Activated CD4-positive, alpha-beta memory T cell treated with anti-CD3 and anti-CD28 coated beads for 36 hours (primary cell): ENCODE measurements at places on chromosomes 2 and 18. TPM values are rescaled to one million over a fixed set of nuclear protein-coding genes. Genes with fewer than 3 reads are reported as not detected.

- H3K36me3 ChIP-seq, result no peaks in the 10 kb centered on the region
- no peaks in the 10 kb centered on the region for H3K27me3 ChIP-seq
- no peak overlapping the region for H3K4me3 ChIP-seq
- H3K27ac ChIP-seq, result no peak overlapping the region
- no peak for DNase-seq
These were observed 372.5 kb downstream of the SATB2 start for GRCh38 chr2:199085261-199085660.

DNA sequence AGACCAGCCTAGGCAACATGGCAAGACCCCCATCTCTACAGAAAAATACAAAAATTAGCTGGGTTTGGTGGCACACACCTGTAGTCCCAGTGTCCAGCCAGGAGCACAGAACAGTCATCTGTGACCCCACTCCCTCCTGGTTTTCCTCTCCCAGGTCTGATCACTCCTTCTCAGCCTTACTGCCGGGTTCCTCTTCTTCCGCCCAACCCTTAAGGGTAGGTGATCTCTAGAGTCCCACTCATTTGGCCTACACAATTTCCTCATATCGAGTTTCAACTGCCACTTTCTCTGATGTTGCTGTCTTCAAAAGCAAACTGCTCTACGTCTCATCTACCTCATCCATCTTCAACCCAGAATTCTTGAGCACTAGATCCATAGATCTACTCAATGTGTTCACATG lies 13.4 kb upstream of the MAT2A start:
- no peaks in the 10 kb centered on the region for H3K4me1 ChIP-seq
- no peak overlapping the region for H3K27ac ChIP-seq
- H3K27me3 ChIP-seq, result peaks cover 3% of the 10 kb centered on the region

DNA sequence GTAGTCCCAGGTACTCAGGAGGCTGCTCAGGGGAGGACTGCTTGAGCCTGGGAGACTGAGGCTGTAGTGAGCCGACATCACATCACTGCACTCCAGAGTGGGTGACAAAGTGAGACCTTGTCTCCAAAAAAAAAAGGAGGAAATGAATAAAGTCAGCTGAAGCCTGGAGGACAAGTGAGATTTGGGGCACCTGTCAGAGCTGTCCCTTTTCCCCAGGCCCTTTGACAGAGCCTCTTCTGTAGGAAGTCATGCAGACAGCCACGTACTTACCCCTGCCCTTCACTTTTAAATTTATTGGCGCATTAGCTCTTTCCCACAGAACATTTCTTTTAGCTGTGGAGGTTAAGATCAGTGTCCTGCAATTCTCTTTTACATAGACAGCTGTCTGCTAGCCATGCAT lies 151.0 kb upstream of the DNMT3A start:
- no peak overlapping the region for H3K4me3 ChIP-seq
- no peaks in the 10 kb centered on the region for H3K36me3 ChIP-seq
- no peaks in the 10 kb centered on the region for H3K27me3 ChIP-seq
- DNase-seq, result no peak

GRCh38 chr2:567496-567864 lies 109.7 kb downstream of the TMEM18 start:
- no peak overlapping the region for H3K27ac ChIP-seq
- no peaks in the 10 kb centered on the region for H3K4me1 ChIP-seq
- H3K36me3 ChIP-seq, result no peaks in the 10 kb centered on the region

DNA sequence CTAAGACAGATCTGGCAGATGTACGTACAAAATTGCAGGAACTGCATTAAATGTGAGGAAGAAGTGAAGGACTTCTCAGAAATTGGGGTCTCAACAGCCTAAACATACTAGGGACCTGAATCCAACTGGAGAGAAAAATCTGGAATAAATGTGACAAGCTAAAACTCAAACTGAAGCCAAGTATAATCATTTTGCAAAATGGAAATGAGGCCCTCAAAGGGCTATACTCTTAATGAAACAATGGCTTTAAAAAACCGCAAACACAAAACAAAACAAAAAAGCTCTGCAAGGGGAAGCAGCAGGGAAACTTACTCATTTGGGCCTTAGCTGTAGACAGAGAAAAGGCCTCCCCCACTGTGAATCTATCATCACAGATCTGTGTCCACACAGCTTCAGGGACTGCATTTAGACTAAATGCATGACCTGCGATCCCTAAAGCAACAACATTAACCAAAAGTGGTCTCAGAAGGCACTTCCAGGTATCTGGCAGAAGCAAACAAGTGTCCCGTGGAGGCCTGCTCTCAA lies 63.2 kb downstream of the CCBE1 start:
- no peak overlapping the region for H3K4me3 ChIP-seq
- no peaks in the 10 kb centered on the region for H3K36me3 ChIP-seq
- no peak for DNase-seq
- peaks cover 4% of the 10 kb centered on the region for H3K27me3 ChIP-seq
- H3K27ac ChIP-seq, result no peak overlapping the region

- H3K4me1 ChIP-seq, result no peaks in the 10 kb centered on the region
- H3K27ac ChIP-seq, result no peak overlapping the region
- no peaks in the 10 kb centered on the region for H3K36me3 ChIP-seq
- no peak for DNase-seq
- no peak overlapping the region for H3K4me3 ChIP-seq
These were observed 518.8 kb downstream of the LRP1B start for GRCh38 chr2:141611981-141612380.

SIX3 gene
- not detected for total RNA-seq

RAD51AP2 gene
- not detected for total RNA-seq

AMER3 gene
- total RNA-seq, result not detected

RTN4 gene
- 97.5 TPM for total RNA-seq

SP100 gene
- total RNA-seq, result 157 TPM

DSG1 gene
- total RNA-seq, result not detected
